ENCODE measurements at places on chromosomes 2 and 18. TPM values are rescaled to one million over a fixed set of nuclear protein-coding genes. Genes with fewer than 3 reads are reported as not detected.

KCNJ13 gene
- not detected for total RNA-seq

SLC19A3 gene
- 0.16 TPM for total RNA-seq

ANKRD29 gene
- 0.81 TPM for total RNA-seq

LAMA1 gene
- total RNA-seq, result 17.5 TPM

B3GNT7 gene
- total RNA-seq, result 9.9 TPM

UPP2 gene
- not detected for total RNA-seq

ARHGEF4 gene
- total RNA-seq, result 1.1 TPM

CFAP65 gene
- total RNA-seq, result 0.13 TPM

DSG4 gene
- under 0.01 TPM for total RNA-seq

LHCGR gene
- not detected for total RNA-seq

CD302 gene
- 1.6 TPM for total RNA-seq

GEN1 gene
- total RNA-seq, result 14.8 TPM

B4GALT6 gene
- total RNA-seq, result 3.0 TPM

MYO7B gene
- total RNA-seq, result 0.65 TPM

SERPINB11 gene
- not detected for total RNA-seq

MTCL1 gene
- 51.8 TPM for total RNA-seq

ADI1 gene
- total RNA-seq, result 22.8 TPM

RAB6C gene
- total RNA-seq, result not detected

MAPK4 gene
- under 0.01 TPM for total RNA-seq

FLACC1 gene
- 0.89 TPM for total RNA-seq

NT5C1B gene
- not detected for total RNA-seq

TUBA4B gene
- not detected for total RNA-seq

GDF7 gene
- total RNA-seq, result not detected

RPRM gene
- not detected for total RNA-seq

PTH2R gene
- total RNA-seq, result not detected

INPP5D gene
- total RNA-seq, result 2.7 TPM

RESP18 gene
- total RNA-seq, result not detected

SERPINB4 gene
- total RNA-seq, result not detected

ASB18 gene
- total RNA-seq, result not detected

BOLL gene
- not detected for total RNA-seq

ACTR1B gene
- total RNA-seq, result 93.6 TPM

ARHGAP25 gene
- total RNA-seq, result not detected

NEU2 gene
- total RNA-seq, result not detected

NPHP1 gene
- total RNA-seq, result 2.6 TPM

LOXL3 gene
- 14.8 TPM for total RNA-seq

RNU2-63P gene
- total RNA-seq, result not detected

DPP10 gene
- total RNA-seq, result 0.13 TPM

OBSL1 gene
- 55.2 TPM for total RNA-seq

HRH4 gene
- total RNA-seq, result not detected

FAM237A gene
- not detected for total RNA-seq

C2orf66 gene
- not detected for total RNA-seq

MATN3 gene
- total RNA-seq, result 9.9 TPM

KLHL29 gene
- 4.9 TPM for total RNA-seq

UGT1A3 gene
- not detected for total RNA-seq

ABCB11 gene
- total RNA-seq, result not detected

NCKAP1 gene
- 106 TPM for total RNA-seq

LAMA3 gene
- 45.0 TPM for total RNA-seq

CYTIP gene
- 0.38 TPM for total RNA-seq
